Natural killer cell (primary cell): ENCODE measurements at places on chromosomes 2 and 18. TPM values are rescaled to one million over a fixed set of nuclear protein-coding genes. Genes with fewer than 3 reads are reported as not detected.

TXNDC2 gene
- total RNA-seq = not detected

- H3K4me1 ChIP-seq = peaks cover 16% of the 10 kb centered on the region
- no peaks in the 10 kb centered on the region for H3K27me3 ChIP-seq
- H3K4me3 ChIP-seq = no peak overlapping the region
- no peak for DNase-seq
- no peak overlapping the region for H3K27ac ChIP-seq
These were observed 56.4 kb upstream of the OTOS start for GRCh38 chr2:240196716-240197461.

GRCh38 chr2:234558642-234559041 lies 61.8 kb upstream of the ARL4C start:
- H3K27ac ChIP-seq = no peak overlapping the region
- H3K4me1 ChIP-seq = peaks cover 12% of the 10 kb centered on the region
- no peaks in the 10 kb centered on the region for H3K27me3 ChIP-seq
- no peak overlapping the region for H3K4me3 ChIP-seq
- H3K36me3 ChIP-seq = no peaks in the 10 kb centered on the region

DNA sequence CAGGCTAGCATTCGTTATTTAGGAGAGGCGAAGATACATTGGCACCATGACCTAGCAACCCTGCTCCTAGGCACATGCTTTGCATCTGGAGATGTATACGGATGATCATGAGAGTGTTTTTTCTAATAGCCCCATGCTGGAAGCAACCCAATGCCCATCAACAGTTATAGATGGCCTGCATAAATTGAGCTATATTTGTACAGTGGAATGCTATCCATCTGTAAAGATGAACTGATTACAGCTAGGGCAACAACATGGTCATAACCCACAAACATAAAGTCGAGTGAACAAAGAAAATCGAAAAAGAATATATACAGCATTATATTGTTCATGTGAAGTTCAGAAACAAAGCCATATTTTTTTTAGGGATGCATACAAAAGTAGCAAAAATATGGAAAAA lies 20.6 kb upstream of the CHRNA1 start:
- no peaks in the 10 kb centered on the region for H3K36me3 ChIP-seq
- H3K4me3 ChIP-seq = no peak overlapping the region
- no peaks in the 10 kb centered on the region for H3K4me1 ChIP-seq
- H3K27me3 ChIP-seq = no peaks in the 10 kb centered on the region
- no peak for DNase-seq

- H3K4me1 ChIP-seq = peaks cover 9% of the 10 kb centered on the region
- no peak overlapping the region for H3K4me3 ChIP-seq
- no peak overlapping the region for H3K27ac ChIP-seq
- H3K27me3 ChIP-seq = peaks cover 5% of the 10 kb centered on the region
- DNase-seq = no peak
- no peaks in the 10 kb centered on the region for H3K36me3 ChIP-seq
These were observed 8.7 kb downstream of the CYP26B1 start for GRCh38 chr2:72138921-72139381.

DNA sequence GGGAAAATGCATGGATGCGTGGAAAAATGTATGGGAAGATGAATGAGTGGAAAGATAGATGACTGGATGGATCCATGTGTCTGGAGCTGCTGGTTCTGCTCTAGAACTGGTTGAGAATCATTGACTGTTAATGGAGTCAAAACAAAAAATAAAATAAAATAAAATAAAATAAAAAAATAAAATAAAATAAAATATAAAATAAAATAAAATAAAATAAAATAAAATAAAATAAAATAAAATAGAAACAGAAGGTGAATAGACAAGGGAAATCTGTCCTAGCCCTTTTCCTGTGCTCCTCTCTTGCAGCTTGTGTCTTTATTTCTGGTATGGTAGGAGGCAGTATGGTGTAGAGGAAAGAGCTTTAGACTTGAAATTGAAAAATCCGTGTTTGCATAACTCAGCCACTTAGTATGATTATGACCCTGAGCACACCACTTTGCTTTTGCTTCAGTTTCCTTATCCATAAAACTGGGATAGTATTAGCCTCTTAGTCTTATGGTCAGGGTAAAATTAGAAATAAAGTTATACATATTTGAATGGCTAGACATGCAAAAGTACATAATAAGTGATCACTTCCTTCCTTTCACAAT lies 51.0 kb downstream of the PSD4 start:
- H3K4me1 ChIP-seq = peaks cover 6% of the 10 kb centered on the region
- H3K4me3 ChIP-seq = no peak overlapping the region
- no peak overlapping the region for H3K27ac ChIP-seq
- no peaks in the 10 kb centered on the region for H3K36me3 ChIP-seq
- no peaks in the 10 kb centered on the region for H3K27me3 ChIP-seq

- no peak for DNase-seq
- no peak overlapping the region for H3K27ac ChIP-seq
- no peaks in the 10 kb centered on the region for H3K27me3 ChIP-seq
- H3K36me3 ChIP-seq = no peaks in the 10 kb centered on the region
- H3K4me1 ChIP-seq = no peaks in the 10 kb centered on the region
These were observed 44.6 kb downstream of the ITGB1BP1 start for GRCh38 chr2:9378433-9379390.

DNA sequence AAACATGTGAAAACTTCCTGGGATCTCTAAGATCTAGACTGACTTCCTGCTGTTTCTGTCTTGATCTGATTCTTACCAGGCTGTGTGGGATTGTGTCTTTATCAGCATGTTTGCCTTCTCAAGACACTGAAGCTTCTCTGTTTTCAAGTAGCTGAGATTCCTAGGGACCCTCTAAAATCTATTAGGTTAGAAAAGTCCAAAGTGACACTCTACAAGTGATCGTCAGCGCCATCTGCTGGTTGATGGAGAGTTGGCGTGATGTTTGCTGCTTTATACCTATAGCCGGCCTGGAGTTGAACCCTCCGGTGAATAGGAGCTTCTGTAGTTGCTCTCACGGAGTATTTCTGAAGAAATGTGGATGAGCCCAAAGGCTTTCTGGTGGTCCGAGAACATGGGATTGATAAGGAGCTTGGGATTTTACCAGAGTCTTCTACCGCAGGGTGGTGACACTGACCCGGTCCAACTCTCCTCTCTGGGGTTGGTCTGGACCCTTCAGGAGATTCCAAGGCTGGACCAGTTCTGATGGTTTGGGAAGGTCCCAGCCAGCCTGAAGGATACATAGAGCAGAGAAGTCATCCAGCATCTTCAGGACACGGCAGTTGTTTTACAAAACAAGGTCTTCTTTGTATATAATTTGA lies 96.0 kb upstream of the TTC39C start:
- peaks cover 6% of the 10 kb centered on the region for H3K4me1 ChIP-seq
- H3K27ac ChIP-seq = no peak overlapping the region
- H3K4me3 ChIP-seq = no peak overlapping the region
- peak; percentile 90 for DNase-seq
- H3K36me3 ChIP-seq = no peaks in the 10 kb centered on the region

GRCh38 chr2:54634564-54635511 lies 88.6 kb upstream of the EML6 start:
- no peak overlapping the region for H3K4me3 ChIP-seq
- H3K4me1 ChIP-seq = no peaks in the 10 kb centered on the region
- no peak overlapping the region for H3K27ac ChIP-seq
- peaks cover 82% of the 10 kb centered on the region for H3K36me3 ChIP-seq
- DNase-seq = no peak
- no peaks in the 10 kb centered on the region for H3K27me3 ChIP-seq

TMEM17 gene
- total RNA-seq = not detected

- DNase-seq = no peak
- H3K27ac ChIP-seq = no peak overlapping the region
- H3K4me1 ChIP-seq = no peaks in the 10 kb centered on the region
These were observed 10.6 kb downstream of the SLC1A4 start for GRCh38 chr2:64999754-65000153.

GRCh38 chr18:27057519-27058234 lies 127.4 kb downstream of the CHST9 start:
- no peaks in the 10 kb centered on the region for H3K36me3 ChIP-seq
- no peak overlapping the region for H3K27ac ChIP-seq
- H3K4me1 ChIP-seq = no peaks in the 10 kb centered on the region
- no peak overlapping the region for H3K4me3 ChIP-seq
- H3K27me3 ChIP-seq = no peaks in the 10 kb centered on the region

- DNase-seq = no peak
- H3K4me3 ChIP-seq = no peak overlapping the region
- no peaks in the 10 kb centered on the region for H3K4me1 ChIP-seq
- H3K36me3 ChIP-seq = no peaks in the 10 kb centered on the region
- no peak overlapping the region for H3K27ac ChIP-seq
These were observed 121.7 kb upstream of the TACR1 start for GRCh38 chr2:75320898-75321598.
